ENCODE measurements at places on chromosomes 7 and 10.

GRCh38 chr7:132380059-132380458 lies 196.2 kb downstream of the PLXNA4 start:
- no peak for DNase-seq

- no peak for DNase-seq
Measured at GRCh38 chr10:128614802-128615553, 488.8 kb upstream of the MKI67 start.

GRCh38 chr7:1534330-1535099 lies 4.0 kb downstream of the MAFK start:
- no peak for DNase-seq

DNA sequence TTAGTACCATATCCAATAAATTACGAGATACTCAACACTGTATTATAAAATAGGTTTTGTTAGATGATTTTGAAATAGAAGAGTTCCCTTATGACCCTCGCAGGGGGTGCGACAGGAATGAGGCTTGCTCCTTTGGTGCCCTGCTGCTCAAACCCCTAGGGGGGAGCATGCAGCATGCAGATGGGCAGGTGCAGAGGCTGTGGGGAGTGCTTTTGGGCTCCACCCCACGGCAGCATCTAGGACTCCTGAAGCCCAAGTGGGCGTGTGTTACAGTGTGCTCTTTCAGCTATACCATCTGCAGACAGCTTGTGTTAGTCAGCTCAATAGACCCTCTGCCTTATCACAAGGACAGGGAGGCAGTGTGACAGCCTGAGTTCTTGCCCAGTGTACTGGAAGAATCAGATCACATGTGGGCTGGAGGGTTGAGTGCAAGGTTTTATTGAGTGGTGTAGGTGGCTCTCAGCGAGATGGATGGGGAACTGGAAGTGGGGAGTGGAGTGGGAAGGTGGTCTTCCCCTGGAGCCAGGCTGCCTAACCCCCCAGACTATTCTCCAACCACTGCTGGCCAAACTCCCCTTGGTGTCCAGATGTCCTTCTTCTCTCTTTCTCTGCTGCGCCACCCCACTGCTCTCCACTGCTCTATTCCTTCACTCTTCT lies 3.1 kb upstream of the MRC1 start:
- no peak for DNase-seq

GRCh38 chr7:155190688-155191087 lies 107.0 kb upstream of the INSIG1 start:
- peak; percentile 53 for DNase-seq

- no peak for DNase-seq
Measured at GRCh38 chr7:149348758-149349369, 86.9 kb downstream of the ZNF783 start.

GRCh38 chr7:136136906-136137454 lies 159.8 kb upstream of the MTPN start:
- no peak for DNase-seq

GRCh38 chr7:36621396-36621795 lies 102.9 kb downstream of the AOAH start:
- no peak for DNase-seq

DNA sequence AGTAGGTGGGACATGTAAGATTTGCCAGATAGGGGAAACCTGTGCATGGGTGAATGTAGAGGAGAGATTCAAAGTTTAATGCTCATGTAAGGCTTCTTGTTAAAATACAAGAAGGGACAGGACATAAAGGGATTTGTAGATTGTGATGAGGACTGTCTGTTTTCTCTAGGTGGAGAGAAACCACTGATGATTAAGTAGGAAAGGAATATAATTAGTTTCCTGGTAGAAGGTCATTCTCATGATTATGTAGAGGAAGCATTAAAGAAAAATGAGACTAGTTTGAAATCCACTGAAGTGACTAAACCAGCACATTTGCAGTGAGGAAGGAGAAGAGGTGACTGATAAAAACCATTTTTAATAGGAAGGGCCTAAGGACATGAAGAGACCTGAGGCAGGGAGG lies 19.6 kb upstream of the MACC1 start:
- no peak for DNase-seq

GRCh38 chr10:124020981-124021815 lies 72.2 kb downstream of the CHST15 start:
- DNase-seq, result no peak

GRCh38 chr7:142298009-142298408 lies 40.2 kb upstream of the PRSS58 start:
- DNase-seq, result no peak

- DNase-seq, result no peak
Measured at GRCh38 chr7:44217852-44218402, 17.1 kb downstream of the YKT6 start.

GRCh38 chr7:46682836-46683624 lies 762.0 kb upstream of the IGFBP3 start:
- no peak for DNase-seq

- no peak for DNase-seq
Measured at GRCh38 chr7:70392256-70392876, 739.6 kb upstream of the GALNT17 start.

GRCh38 chr10:12484002-12484918 lies 134.9 kb downstream of the CAMK1D start:
- no peak for DNase-seq

DNA sequence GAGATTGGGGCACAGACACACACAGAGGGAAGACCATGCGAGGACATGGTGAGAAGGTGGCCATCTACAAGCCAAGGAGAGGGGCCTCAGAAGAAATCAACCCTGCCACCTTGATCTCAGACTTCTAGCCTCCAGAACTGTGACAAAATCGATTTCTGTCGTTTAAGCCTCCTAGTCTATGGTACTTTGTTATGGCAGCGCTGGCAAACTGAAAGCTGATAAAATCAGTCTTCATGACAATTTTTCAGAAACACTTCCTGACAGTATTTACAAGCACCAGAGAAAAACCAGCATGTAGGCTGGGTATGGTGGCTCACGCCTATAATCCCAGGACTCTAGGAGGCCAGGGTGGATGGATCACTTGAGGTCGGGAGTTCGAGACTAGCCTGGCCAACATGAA lies 4.2 kb downstream of the PARP12 start:
- DNase-seq, result no peak

- DNase-seq, result no peak
Measured at GRCh38 chr7:50416527-50417182, 33.5 kb downstream of the FIGNL1 start.

DNA sequence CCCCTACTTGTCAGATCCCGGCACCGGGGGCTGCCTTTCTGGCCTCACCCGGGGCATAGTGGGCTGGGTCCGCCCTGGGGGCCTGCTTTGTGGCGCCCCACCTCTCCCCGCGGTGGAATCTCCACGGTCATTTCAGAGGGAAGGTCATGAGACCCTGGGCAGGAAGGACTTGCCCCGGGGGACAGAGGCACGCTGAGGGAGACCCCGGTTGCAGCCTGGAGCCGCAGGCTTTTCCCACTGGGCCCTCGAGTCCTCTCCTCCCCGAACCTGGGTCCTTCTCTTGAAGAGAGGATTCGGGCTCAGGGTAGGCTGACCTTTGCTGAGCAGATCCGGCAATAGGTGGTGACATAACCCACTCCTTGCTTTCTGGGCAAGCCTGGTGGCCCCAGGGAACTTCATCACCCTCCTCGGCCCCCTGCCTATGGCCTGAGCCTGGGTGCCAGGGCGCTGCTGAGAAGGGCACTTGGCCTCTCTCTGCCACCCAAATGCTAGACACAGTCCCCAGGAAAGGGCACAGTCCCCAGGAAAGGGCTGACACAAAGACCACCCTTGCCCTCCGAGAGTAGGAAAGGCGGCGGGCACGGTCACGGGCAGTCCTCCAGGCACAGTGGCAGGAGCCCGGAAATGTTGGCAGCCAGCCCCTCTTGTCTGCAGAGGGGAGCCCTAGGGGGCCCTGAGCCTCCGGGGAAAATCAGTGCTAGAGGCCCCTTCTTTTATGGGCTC lies 36.2 kb downstream of the FKBP6 start:
- DNase-seq, result no peak

- peak; percentile 24 for DNase-seq
Measured at GRCh38 chr7:105198223-105198622, 184.2 kb downstream of the KMT2E start.

- DNase-seq, result peak; percentile 69
Measured at GRCh38 chr7:75969182-75969581, 25.2 kb downstream of the TMEM120A start.

GRCh38 chr7:106542550-106543220 lies 118.3 kb downstream of the CCDC71L start:
- peak; percentile 73 for DNase-seq

- peak; percentile 76 for DNase-seq
Measured at GRCh38 chr10:8444630-8445029, 390.1 kb downstream of the GATA3 start.

DNA sequence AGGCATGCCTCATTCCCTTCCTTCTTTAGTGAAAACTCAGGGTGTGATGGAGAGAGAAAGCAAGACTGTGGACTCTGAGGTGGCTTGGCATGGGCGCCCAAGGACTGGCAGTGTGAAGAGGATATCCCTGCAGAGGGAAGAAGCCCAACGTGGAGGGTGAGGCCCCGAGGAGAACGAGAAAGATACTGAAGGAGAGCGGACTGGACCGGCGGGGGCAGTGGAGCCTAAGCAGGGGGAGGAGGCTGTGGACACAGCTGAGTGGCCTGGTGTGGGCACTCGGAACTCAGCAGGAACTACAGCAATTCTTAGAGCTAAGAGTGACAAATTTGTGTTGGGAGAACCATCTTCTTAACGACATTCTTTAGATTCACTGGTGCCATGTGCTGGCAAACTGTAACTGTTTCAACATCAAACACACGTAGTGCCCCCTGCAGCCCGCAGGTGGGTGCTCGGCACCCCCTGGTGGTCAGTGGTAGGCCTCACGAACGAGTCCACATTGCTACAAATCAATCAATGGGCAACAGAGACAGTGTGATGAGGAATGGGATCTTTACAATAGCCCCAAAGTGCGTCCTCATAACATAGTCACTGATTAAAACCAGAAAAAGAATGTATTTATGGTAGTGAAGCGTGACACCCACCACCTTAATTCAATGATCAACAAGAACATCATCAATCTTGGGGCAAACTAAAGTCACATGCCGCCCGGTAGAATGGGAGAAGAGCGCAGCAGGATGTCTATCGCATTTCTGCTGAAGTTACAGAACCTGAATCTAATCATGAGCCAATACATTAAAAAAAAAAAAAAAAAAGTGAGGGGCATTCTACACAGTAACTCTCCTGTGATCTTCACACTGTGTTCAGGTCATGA lies 2.0 kb upstream of the SFTPA1 start:
- peak; percentile 63 for DNase-seq

DNA sequence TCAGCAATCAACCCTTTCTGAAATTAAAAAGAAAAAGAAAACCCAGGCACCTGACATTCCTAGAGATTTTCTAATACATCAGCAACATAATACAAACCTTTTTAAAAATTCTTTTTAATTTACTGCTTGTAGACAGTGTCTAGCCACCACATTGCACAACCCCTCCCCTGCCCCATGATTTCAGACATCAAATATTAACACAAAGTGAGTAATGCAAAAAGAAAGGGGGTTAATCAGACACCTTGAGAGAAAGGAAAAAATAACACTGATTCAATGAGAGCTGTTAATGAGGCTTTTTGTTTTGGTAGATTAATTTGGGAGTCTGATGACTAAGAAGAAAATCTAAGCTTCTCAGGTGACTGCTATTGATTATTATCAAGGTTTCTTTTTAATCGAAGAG lies 55.3 kb downstream of the SLC25A13 start:
- DNase-seq, result no peak

DNA sequence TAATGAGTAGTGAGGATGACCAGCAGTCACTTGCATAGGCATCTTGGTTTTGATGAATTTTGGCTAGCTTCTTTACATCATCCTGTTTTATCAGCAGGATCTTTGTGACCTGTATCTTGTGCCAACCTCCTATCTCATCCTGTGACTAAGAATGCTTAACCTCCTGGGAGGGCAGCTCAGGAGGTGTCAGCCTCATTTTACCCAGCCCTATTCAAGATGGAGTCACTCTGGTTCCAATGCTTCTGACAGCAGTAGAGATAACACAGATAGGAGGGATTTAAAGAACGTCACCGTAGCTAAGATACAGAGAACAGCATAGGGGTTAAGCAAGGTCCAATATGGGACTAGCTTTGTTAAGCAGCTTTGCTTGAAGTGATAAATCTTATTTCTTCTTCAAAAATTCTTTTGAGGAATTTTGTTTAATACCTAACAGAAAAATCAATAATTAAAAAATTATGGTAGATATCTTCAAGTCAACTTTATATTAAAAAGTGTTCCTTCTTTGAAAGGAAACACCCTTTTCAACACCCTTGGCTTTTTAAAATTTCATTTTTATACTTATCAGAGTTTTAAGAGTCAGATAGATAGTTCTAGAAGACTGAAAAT lies 39.9 kb downstream of the TMEM229A start:
- DNase-seq, result no peak

- peak; percentile 11 for DNase-seq
Measured at GRCh38 chr7:32958046-32959025, 1.1 kb downstream of the FKBP9 start.

Data from BE2C (cell line).